ENCODE measurements at places on chromosomes 11 and 22. TPM values are rescaled to one million over a fixed set of nuclear protein-coding genes. Genes with fewer than 3 reads are reported as not detected.
A peak's percentile ranks its signal among the peaks of the same experiment; 100 is the strongest.

Gene CYB561A3
- 14.2 TPM for total RNA-seq

GRCh38 chr22:40679964-40680818 lies 907 bp downstream of the MCHR1 start:
- no peak for DNase-seq

Gene SPTBN2
- 1.3 TPM for total RNA-seq

DNA sequence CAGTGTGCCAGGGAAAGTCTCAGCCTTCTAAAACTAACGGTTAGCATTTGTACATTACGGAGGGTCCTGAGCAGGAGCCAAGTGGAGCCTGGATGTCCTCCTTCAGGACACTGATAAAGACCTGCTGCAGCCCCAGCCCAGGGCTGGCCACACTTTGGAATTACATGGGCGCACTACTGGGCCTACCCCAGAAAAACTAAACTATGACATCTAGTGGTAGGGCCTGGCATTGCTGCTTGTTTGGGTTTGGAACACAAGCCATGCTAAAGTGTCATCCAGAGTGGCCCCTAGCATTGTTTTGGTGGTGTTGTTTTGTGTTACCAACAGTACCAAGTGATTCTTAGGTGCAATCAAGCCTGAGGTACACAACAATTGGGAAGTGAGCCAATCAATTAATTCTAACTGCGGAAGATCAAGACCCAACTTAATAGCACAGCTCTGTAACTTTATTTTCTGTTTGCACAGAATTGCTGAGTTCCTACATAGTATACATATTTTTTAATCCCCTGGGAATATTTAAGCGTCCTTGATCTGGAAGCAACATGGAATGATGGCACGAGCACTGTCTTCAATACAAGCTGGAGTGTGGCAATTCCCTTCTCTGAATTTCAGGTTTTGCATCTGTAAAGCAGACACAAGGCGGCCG lies 340.7 kb downstream of the LARGE1 start:
- DNase-seq = peak; percentile 72

DNA sequence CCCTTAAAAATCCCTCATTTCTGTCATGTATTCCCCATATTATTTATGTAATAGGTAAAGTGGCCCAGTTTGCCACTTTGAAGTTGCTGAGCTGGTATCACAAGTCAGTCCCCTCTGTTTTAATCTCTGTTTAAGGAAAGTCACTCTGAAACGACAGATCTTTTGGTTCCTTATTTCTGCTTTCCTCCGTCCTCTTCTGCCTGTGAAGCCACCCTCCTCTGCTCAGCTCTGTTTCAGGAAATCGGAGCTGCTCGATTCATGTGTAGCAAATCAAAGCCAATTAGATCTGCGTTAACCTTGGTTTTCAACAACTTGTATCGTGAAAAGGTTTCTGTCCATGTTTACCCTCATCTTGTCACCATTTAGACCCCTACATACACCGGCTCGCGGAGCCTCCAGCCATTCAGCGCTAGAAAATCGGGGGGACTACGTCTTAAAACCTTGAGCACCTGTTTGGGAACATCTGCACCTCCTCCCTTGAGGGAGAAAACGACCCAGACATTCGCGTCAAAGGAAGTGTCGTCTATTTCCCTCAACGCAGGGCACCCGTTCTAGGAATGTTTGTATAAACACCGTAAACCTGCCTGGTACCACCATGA lies 576 bp upstream of the SC5D start:
- DNase-seq = no peak

GRCh38 chr11:87097582-87097981 lies 59.8 kb downstream of the TMEM135 start:
- DNase-seq = no peak

Gene MPEG1
- total RNA-seq = 13.8 TPM

Gene DGAT2
- 20.7 TPM for total RNA-seq

Measured in Right ventricle myocardium superior (tissue), 1 donor.